ENCODE measurements at places on chromosomes 7 and 10.
A peak's percentile ranks its signal among the peaks of the same experiment; 100 is the strongest.

DNA sequence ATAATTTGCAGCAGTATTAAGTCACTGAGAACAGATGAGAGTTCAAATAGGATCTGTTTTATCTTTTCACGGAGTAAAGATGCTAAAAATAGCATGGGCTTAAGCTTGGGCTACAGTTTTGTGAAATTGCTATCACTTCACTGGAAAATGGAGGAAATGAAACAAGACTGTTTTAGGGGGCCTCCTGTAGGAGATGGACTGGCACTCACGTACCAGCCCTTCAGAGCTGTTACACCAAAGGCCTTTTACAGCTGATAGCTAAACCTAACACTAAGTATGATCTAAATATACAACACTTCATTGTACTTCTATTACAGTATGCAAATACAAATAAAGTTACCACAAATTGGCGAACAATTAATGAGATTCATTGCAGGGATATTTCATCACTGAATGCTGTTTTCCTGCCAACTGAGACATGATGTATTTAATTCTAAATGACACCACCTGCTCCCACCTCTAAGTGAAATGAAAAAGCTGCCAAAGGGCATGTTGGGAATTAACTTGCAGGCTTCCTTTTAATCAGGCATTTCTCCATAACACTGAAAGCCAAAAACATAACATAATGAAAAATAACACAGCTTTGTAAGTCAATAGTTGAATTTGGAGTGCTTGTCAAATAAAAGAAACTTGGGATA is 304.5 kb upstream of the LRRN3 start:
- peak; percentile 55 for DNase-seq

DNA sequence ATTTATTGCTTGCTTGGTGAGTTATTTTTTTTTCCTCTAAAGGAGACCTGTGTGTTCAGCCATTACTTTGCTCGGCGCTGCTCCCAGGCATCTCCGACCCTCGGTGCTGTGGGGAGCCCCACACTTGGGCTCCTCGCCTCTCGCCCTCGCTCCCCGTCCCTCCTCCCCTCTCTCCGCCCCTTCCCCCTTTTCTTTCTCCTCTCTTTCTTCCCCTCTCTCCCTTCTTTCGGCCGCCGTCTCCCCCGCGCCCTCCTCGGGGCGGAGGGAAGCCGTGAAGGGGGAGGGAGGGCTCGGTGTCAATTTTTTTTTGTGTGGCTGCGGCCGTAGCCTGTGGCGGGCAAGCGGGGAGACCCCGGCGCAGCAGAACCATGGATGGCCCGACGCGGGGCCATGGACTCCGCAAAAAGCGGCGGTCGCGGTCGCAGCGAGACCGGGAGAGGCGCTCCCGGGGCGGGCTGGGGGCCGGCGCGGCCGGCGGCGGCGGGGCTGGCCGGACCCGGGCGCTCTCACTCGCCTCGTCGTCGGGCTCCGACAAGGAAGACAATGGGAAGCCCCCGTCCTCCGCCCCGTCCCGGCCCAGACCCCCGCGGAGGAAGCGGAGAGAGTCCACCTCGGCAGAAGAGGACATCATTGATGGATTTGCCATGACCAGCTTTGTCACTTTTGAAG is 1.1 kb downstream of the AUTS2 start:
- no peak for DNase-seq

GRCh38 chr10:3292636-3293035 is 120.1 kb upstream of the PITRM1 start:
- no peak for DNase-seq

DNA sequence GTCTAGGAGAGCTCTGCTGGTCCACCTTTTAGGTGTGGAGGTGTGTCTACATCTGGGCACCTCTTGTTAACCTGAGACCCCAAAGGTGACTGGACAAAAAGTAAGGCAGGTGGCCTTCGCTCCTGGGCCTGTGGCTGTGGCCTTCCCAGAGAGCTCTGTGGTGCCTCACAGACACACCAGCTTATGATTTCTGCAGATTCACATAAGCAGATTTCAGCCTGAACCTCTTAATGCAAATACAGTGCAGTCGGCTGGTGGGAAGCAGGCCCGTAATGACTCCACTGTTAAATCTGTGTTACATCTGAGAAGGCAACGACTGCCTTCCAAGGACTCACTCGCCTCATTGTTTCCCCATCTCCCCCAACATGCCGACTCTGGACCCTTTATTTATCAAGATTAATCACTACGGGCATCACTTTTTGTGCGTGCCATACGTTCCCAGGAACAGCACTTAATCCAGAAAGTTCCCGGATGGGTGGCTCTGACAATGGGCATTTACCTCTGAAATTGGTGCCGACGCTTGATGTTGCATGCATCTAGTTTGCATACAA is 119.8 kb downstream of the EBF3 start:
- no peak for DNase-seq

DNA sequence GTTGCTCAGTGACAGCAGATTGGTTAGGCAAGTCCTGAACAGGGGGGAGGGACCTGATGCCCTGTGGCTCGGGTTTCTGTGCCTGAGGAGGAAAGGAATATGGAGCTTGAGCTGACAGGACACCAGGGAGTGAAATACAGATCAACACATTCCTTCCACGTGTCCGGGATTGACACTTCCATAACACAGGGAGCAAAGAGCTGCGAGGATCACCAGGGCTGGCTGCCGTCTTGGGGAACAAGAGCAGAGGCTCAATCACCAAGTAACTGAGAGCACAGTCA is 36.7 kb upstream of the EFCAB10 start:
- DNase-seq, result no peak

DNA sequence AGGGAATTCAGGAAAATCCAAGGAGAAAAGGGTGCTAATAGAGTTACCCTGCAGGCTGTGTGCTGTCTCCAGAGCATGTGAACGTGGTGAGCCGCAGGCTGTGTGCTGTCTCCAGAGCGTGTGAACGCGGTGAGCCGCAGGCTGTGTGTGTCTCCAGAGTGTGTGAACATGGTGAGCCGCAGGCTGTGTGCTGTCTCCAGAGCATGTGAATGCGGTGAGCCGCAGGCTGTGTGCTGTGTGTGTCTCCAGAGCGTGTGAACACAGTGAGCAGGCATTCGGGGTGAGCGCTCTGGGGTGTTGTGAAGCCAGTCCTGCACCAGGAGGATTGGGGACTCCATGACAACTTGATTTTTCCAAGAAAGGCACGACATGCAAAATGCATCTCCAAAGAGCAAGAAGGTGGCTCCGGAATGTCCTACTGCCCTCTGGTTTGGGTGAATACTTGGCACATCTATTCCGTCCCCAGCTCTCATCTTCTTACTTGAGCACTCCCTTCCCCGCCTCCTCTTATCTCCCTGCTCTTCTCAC is 407.9 kb upstream of the SHH start:
- no peak for DNase-seq

DNA sequence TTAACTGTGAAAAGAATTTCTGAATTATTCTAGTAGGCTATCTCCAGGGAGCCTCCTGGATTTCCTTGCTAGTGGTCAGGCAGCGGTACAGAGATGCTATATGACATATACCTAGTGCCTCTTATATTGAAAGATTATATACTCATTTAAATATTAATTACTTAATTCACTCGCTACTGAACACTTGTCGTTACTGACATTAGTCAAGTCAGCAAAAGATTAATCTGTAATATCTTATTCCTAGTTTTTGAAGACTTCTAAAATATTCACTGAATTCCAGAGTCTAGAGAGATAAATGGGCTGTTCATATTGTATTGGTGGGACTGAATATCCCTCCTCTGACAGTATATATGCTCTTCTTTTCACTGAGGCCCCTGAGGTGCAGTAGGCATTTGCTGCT is 2.9 kb downstream of the SEMA3E start:
- no peak for DNase-seq

- no peak for DNase-seq
Observed at GRCh38 chr10:13984647-13985155, 346.0 kb downstream of the FRMD4A start.

GRCh38 chr10:72834183-72834825 is 59.2 kb upstream of the OIT3 start:
- DNase-seq, result no peak

DNA sequence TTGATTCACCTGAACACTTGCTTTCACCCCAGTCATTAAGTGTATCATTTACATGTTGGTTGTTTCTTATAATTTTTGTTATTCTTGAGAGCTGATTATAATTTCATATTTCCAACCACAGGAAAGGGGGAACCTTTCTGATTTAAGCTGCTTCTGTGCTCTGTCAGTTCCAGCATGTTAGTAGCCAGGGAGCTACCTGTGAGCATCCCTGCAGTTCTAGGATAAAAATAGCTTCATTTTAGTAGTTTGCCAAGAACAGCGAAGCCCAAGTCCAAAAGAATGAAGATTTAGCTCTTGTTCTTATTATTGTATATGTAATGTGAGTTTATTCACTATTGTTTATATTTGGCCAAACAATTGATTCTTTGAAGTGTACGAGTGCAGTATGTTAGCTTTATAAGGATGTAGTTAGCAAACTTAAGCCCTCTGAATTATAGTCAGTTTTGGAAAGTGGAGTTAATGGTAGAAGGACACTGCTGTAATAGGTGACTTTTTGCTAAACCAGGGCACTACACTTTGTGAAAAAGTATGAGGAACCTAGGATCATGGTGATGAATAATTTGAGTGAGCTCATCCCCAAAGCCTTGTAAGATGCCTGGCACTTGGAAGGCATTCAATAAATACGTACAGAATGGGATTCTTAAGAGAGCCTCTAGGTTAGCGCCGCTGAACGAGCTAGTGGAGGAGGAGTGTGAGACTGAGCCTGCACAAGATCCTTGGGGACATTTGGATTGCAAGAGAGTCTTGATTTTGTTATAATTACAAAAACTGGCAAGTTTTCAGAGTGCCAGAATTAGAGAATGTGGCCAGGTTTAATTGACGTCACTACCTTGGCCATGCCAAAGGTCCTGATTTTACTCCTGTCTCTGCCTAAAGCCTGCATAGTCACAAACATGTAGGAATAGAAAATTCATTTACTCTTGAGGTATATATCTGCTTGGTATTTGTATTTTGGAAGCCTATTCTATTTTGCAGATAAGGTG is 29.8 kb downstream of the DNAH11 start:
- no peak for DNase-seq

GRCh38 chr10:35706959-35707358 is 64.9 kb upstream of the FZD8 start:
- no peak for DNase-seq

Measured in NCI-H1417 treated with DMSO at 0.1 percent for 48 hours (cell line).